Fibroblast of the aortic adventitia (primary cell): ENCODE measurements at places on chromosomes 6 and 20.

DNA sequence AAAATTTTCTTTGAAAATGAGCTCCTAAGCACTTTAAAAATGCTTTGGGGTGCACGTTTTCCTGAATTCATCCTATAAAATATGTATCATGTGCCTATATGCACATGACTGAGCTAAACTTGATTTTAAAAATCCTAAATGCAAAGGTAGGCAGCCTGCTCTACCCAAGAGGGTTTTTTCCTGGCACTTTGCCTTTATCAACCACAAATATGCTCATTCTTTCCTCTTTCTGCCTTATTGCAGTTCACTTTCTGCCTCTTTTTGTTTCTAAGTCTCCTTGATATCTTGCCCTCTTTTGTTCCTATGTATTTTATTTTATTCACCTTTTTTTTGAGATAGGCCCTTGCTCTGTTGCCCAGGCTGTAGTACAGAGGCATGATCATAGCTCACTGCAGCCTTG is 229.3 kb downstream of the GRM1 start:
- DNase-seq = peak; percentile 37

GRCh38 chr6:7140631-7141378 is 33.0 kb downstream of the RREB1 start:
- DNase-seq = peak; percentile 71

- no peak for DNase-seq
Observed at GRCh38 chr6:33271117-33271467, 584 bp downstream of the VPS52 start.

DNA sequence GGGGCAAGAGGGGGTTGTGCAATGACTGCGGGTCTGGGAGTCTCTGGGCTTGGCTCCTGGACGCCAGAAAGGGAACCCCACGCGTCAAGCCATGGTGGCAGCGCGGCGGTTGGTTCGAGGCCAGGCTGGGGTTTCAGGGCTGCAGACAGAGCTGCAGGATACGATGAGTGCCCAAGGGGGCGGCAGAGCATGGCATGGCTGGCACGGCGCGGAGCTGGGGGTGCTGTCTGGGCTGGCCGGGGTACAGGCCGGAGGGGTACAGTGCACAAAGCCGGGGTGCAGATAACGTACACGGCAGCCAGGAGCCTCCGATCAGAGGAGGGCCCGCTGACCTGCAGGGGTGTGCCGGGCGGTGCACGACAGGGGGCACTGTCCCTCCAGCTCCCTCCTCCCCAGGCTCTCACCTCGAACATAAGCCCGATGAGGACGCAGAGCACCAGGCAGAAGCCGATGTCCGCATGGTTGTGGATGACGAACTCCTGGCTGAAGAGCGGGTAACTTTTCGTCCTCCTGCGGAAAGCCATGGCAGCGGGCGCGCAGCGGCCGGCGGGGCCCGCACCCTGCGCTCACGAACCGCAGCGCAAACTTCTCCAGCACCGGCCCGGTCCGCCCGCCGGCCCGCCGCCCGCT is 353 bp downstream of the TRAM2 start:
- peak; percentile 76 for DNase-seq

DNA sequence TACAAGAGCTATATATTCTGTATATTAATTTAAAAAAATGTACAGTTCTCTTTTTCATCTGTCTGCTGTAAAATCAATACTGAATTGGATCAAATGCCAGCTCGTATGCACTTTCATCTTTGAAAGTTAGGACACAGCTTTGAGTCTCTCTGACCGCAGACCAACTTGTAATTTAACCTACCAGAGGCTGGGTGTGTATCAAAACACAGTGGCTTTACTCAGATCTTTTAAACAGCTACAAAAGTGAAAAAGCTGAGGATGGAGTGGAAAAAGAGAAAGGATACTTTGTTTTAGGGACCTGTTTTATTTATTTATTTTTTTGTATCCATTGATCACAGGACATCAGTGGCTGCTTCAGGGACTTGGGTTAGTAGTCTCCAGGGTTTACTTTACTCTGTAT is 44.1 kb downstream of the KIAA0408 start:
- DNase-seq = no peak

GRCh38 chr6:152305672-152306071 is 331.5 kb downstream of the SYNE1 start:
- no peak for DNase-seq

GRCh38 chr6:41626917-41627316 is 11.4 kb upstream of the MDFI start:
- no peak for DNase-seq

- DNase-seq = no peak
Observed at GRCh38 chr6:73538116-73538779, 17.4 kb upstream of the EEF1A1 start.

GRCh38 chr6:16344756-16345155 is 106.4 kb downstream of the GMPR start:
- DNase-seq = no peak

DNA sequence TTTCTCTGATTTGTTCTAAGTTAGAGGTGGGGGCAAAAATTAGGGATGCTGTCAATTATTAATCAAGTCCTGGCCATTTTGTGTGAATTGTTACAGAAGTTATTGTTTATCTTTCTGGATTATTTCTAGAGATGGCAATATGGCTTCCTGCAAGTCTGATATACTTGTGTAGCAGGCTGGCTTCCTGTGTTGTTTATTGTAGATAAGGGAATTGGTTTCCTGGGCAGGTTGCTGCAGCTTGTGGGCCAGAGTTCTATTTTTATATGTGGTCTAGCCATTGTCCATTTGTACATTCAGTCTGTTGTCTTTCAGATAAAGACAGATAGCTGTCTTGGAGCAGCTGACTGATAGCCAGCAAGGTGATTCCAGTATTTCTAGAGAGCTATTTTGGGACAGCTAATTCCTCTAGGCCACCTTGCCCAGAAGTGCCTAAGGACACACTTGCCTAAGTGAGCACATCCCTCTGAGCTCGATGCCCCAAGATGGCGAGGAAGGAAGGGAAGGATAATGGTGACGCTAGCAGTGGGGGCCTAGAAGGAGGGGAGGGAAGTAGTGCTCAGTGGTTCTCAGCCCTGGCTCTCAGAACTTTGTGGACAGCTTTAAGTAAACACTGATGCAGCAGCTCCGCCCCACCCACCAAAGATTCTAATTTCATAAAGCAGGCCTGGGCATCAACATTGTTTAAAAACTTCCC is 25.5 kb downstream of the DDO start:
- DNase-seq = no peak

GRCh38 chr20:32600681-32601237 is 15.6 kb upstream of the NOL4L start:
- no peak for DNase-seq

GRCh38 chr6:3227363-3228045 is at the start of gene TUBB2B:
Gene TUBB2B (minus strand): TSS chr6:3227653. CDS start chr6:3227543, 110 bp downstream.
- no peak for DNase-seq

DNA sequence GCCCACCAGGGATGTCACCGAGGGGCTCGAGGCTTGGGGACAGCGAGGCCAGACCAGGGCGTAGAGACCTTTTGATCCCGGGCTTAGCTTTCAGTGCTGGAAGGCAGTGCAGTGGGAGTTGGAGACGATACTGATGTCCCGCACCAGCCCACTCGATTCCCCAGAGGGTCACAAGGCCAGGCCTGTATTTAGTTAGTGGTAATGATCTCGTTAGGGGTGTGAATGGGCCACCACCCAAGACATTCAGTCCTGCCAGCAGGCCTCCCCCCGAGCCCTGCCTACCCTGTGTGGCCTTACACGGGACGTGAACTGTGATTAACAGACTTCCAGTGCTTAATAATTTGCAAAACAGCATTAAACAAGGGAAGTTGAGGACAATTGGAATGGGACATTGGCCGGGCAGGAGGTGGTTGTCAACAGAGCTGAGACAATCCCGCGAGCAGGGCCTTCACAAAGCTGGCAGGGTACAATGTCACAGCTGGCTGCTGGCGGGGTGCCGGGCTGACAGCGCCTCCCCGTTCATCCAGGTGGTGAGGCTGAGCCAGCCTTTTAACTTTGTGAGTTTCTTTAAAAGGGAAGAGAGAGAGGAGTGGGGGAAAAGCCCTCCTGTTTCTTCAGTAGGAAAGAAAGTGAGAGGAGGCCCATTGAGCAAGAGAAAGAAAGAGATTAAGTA is 175.3 kb upstream of the RALGAPA2 start:
- DNase-seq = no peak

GRCh38 chr6:56282391-56282790 is 35.0 kb upstream of the COL21A1 start:
- peak; percentile 67 for DNase-seq

GRCh38 chr20:35085477-35086225 is 7.0 kb downstream of the TRPC4AP start:
- no peak for DNase-seq

- no peak for DNase-seq
Observed at GRCh38 chr6:168015482-168016175, 18.2 kb downstream of the KIF25 start.

DNA sequence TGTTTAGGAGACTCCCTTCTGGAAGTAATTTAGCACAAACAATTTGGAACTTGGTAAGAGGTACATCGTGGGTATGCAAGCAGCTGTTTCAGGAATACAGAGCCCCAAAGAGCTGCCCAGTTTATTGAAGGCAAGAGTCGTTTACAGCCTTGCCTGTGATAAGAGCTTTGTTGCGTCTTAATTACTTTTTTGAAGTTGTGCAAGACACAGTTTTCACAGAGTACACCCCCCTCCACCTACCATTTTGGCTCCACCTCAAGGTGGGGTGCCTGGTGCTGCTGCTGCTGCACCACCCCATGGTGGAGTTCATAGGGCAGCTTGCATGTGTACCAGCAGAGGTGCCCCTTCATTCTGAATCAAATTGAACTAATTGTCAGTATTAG is 296.1 kb downstream of the ZFAND3 start:
- no peak for DNase-seq

DNA sequence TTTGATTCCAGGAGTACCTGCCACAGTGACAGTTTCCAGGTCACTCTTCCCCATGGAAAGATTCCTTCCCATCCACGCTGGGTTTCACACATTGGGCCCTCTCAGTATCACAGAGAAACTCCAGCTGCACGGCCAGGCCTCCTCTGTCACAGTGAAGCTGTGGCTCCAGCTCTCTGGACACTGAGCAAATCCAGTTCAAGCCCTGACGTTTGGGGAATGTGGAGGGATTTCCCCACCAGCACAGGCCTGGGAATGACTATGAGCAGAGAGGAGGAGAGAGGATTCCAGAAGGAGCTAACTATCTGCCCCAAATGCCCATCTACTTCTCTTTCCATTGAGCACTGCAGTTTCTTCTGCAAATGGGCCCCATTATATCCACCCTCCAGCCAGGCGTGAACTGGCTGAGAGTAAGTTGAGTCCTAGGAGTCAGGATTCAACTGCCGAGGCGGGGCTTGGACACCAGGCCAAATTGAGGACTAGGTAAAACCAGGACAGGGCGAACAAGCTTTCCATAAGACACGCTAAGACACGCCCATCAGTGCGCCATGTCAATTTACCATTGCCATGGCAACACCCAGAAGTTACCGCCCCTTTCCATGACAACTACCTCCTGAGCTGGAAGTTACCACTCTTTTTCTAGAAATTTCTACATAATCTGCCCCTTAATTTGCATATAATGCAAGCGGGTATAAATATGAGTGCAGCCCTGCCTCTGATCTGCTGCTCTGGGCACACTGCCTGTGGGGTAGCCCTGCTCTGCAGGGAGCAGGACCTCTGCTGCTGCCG is 9.2 kb upstream of the BNIP5 start:
- peak; percentile 34 for DNase-seq

DNA sequence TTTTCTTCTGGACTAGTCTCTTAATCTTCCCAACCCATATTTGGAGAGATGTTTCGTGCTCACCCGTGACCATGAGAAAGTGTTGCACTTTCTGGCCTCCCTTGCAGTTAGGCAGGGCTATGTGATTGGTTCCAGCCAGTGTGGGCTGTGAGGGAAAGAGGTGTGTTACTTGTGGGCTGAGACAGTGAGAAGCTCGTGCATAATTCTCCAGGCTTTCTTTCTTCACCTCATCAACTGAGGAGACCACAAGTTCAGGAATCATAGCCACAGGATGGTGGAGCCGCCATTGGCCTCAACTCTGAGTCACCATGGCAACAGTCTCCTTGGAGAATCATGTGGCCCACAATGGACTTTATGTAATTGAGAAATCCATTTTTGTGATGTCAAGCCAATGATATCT is 57.5 kb upstream of the FUCA2 start:
- DNase-seq = no peak
